Mononuclear cell (primary cell): ENCODE measurements at places on chromosomes 16 and 17. TPM values are rescaled to one million over a fixed set of nuclear protein-coding genes. Genes with fewer than 3 reads are reported as not detected.

The CHD9NB gene
- not detected for total RNA-seq

The CHST5 gene
- under 0.01 TPM for total RNA-seq

The HOXB5 gene
- total RNA-seq, result not detected

The HASPIN gene
- total RNA-seq, result 0.52 TPM
